ENCODE measurements at places on chromosomes 1 and 21.

DNA sequence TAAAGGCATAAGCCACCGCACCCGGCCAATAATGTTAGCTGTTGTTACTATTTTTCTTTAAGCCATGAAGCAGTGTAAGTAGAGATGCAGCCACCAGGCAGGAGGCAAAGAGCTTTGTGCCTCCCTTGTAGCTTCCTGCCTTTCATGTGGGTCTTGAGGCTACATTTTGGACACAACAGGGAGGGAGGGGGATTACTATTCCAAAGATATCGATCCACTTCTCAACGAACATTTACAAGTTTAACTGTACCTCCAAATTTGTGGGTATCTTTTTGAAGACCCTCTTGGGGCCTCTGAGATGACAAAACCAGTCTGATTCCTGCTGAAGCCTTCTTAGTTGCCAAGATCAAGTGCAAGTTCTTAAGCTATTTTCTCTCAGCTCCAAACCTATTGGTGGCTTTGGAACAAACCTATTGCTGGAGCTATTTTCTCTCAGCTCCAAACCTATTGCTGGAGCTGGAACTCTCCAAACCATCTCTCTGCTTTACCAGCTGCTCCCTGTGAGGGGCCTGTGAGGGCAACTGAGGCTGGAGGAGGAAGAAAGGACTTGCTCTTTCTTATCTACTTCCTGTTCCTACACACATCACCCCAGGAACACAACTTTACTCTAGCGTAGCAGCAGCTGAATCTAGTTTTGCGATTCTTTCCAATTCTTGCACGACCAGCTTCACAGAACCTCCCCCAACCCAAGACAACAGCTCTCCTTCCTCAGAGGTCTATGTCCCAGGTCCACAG lies 16.1 kb upstream of the RCAN3 start:
- DNase-seq = no peak

DNA sequence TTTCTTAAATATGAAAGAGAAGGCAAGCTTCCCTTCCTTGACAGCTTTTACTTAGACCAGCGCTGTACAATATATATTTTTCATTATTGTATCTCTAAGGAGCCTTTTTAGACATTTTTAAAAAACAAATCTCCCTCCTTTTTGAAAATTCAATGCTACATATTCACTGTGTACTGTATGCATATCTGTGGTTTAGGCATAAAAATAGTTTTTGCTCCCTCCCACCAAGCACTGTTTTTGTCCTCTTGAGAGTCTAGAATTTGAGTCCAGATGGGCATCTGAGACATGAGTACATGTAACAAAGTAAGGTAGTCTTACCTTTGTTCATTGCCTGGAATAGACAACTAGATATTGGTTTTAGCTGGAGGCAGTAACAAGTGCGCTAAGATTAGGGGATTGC lies 488.5 kb upstream of the RUNX1 start:
- DNase-seq = no peak

- no peak for DNase-seq
Measured at GRCh38 chr1:153661111-153661708, 2.7 kb downstream of the SNAPIN start.

GRCh38 chr1:116092752-116093489 lies 18.3 kb upstream of the MAB21L3 start:
- DNase-seq = no peak

DNA sequence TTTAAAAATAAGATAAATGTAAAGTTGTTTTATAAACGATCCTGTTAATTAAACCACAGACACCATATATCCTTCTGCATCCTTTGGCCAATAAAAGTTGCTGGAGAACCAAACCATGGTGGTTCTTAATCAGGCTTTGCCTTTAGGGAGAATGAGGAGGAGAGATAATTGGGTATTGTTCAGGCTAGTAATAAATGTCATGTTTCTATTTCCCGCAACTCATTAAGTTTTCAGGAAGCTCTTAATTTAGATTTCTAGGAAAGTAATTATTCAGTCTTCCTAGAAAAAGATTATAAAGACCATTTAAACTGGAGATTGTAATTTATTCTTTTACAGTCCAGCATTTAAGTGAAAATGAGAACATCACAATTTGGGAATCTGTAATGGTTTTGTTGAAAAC lies 34.5 kb downstream of the RAB4A start:
- no peak for DNase-seq

DNA sequence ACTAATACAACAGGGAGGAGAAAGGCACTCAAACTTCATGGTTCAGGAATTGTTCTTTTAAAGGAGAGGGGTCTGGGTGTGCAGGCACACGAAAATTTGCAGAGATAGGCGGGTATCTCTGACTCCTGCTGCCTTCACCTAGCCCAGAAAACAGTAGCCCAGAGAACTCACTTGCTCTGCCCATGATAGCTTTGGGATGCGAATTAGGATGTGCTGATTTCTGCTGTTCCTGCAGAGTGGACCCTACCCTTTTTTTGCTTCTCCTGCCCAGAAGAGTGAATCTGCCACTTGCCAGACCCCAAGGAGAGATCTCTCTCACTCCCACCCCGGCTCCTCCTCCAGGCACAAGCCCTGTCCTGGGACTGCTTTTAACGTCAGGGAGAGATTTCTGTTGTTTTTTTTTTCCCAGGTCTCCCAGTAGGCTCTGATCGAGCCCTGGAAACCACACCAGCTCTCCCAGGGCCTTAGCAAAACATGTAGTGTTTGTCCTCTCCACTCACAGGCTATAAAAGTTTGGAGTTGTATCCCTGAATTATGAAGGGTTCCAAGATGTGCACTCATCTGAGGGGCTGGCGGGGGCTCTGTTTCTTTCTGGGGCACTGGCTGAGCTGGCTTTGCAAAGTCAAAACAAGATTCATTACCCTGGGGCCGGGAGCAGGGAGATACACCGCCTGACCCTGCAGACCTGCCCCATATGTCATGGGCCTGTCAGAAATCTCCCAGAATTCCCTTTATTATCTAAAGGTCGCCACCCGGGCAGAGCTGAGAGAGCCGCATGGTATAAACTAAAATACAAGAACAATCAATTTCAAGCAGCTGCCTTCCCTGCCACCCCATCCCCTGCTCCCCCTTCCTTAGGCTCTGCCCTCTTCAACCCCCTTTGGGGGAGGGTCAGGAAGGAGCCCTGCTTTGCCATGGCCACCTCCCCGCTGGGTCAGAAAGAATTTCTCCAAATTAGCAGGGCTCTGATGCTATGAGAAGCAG lies 17.9 kb downstream of the PLXNA2 start:
- no peak for DNase-seq

GRCh38 chr1:35873243-35873750 lies 9.7 kb upstream of the AGO1 start:
- DNase-seq = no peak

GRCh38 chr1:245036102-245036501 lies 118.7 kb upstream of the KIF26B start:
- DNase-seq = no peak

DNA sequence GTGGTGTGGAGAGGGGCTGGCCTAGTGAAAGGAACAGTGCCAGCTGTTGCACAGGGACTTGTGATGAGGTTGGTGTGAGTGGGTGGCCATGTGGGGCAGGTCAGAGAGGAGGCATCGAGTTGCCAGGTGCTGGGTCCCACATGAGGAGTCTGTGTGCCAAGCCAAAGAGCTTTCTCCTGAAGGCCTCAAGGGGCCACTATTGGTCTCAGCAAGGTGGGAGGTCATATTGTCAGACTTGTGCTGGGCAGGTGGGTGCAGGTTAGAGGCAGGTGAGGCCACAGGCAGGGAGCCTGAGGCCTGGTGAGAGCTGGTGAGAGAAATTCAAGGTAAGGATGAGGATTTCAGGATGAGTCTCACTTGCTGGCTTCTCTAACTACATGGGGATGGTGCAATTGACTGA lies 256.8 kb downstream of the DISC1 start:
- DNase-seq = no peak

- DNase-seq = peak; percentile 81
Measured at GRCh38 chr1:154791292-154792166, 78.6 kb downstream of the KCNN3 start.

- no peak for DNase-seq
Measured at GRCh38 chr1:87826681-87827251, 498.1 kb downstream of the LMO4 start.

DNA sequence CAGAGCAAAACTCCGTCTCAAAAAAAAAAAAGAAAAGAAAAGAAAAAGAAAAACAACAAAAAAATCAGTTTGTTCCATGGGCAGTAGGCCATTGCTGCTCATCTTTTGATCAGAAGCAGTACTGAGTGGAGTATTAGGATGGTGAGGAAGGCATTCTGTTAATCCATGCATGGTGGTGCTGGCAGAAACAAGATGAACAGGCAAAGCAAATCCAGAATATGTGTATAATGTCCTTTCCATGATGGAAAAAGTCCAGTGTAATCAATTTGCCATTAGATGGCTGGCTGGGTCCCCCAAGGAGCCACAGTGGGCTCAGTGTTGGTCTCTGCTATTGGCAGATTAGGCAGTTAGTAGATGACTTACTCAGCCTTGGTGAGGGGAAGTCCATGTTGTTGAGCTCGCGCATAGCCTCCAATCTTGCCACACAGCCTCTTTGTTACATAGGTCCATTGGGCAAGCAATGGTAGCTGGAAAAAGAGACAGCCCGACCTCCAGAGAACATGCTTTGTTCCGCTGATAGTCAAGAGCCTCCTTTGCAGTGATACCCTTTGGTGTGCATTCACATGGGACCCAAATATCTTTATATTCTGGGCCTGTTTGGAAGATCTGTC lies 23.3 kb downstream of the H3-3A start:
- DNase-seq = no peak

GRCh38 chr21:37767984-37768383 lies 148.3 kb downstream of the KCNJ6 start:
- DNase-seq = no peak

GRCh38 chr1:226825037-226825745 lies 45.2 kb upstream of the PSEN2 start:
- no peak for DNase-seq

- no peak for DNase-seq
Measured at GRCh38 chr21:41653954-41654491, 112.8 kb downstream of the RIPK4 start.

GRCh38 chr1:212488436-212489283 lies 55.9 kb downstream of the NENF start:
- no peak for DNase-seq

- no peak for DNase-seq
Measured at GRCh38 chr1:50155541-50155940, 46.8 kb downstream of the ELAVL4 start.

GRCh38 chr1:77322061-77322900 lies 40.5 kb downstream of the AK5 start:
- DNase-seq = no peak

- DNase-seq = no peak
Measured at GRCh38 chr1:109994654-109995053, 10.1 kb downstream of the AHCYL1 start.

GRCh38 chr1:187143783-187144182 lies 315.0 kb downstream of the PLA2G4A start:
- no peak for DNase-seq

DNA sequence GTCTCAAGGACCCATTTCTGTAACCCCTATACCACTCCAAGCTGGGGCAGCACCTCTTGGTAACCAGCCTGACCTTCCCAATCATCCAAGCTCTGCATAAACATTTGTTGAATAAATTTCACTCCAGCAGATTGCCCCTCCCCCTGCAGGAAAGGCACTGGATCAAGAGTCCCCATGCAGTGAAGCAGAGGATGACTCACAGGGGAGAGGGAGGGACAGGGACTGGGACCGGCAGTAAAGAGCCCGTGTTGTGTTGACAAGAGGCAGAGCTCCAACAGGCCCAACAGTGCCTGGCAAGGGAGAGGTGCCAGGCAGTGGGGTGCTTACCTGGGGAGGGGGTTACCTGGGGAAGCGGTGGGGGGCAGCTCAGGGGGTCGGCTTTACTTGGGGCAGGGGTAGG lies 32.3 kb downstream of the SLC9A1 start:
- no peak for DNase-seq

DNA sequence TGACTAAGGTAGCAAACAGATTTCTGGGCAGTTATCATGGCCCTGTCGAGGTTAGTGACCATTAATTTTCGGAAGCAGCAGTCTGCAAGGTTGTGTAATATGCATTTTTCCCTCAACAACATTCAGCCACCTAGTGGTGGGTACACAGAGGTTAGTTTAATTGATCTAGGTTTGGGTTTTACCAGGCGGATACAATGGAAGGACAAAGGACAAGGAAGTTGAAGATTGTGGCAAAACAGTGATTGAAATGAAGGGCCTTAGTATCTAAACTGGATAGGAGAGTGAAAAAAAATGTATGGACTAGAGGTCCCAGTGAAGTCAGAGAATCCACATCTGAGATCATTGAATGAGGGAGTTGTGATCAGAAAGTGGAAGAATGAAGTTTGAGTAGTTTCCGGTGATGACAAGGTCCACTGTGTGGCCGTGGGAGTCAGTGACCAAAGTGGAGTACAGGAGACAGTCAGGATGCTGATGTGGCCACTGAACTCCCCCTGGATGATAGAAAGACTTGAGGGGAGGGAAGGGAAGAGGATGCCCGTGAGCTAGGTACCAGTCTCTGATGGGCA lies 2.8 kb downstream of the ARMH1 start:
- no peak for DNase-seq

DNA sequence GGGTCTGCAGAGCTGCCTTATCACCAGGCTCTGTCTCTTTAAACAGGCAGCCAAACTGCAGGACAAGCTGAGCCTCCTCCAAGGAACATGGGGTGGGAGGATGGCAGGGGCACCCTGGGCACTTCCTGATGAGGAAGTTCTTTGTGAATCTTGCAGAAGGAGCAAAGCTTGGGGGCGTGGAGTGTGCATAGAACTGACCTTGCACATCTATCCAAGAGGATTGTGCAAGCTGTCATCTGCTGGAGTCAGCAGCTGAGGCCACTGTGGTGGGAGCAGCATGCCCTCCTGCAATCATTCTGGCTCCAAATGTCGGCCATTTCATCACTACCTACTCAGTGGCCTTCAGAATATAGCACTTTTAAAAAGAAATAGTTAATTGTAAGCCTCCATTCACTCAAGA lies 182.2 kb downstream of the AJAP1 start:
- DNase-seq = no peak

DNA sequence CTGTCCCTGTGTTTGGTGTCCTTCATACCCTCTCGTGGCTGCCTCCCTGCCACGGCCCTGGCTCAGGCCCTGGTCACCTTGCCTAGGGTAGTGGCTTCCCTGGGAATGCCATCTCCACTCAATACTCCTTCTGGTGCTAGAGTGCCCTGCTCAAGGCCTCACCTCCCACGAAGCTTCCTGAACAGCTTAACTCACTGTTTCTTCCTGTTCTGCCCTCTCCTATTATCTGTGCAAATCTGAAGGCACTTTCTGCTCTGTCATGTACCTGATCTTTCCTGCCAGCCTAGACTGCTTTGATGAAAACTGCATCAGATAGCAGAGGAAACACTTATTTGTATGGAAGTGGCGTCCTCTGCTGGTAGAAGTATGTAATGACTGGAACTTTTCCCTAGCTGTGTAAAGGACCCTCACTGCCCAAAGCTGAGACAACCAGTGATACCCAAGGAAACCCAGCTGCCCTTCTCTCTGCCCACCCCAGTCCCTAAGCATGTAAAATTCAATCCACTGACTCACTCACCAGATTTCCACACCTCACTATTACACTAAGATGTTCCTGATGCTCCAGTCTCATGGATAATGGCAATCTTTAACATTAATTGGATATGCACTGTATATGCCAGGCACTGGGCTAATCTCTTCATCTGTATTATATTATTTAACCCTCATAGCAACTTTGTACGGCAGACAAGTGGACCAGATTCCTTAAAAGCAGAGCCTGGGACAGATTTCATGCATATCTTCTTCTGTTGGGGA lies 36.2 kb upstream of the BTG2 start:
- DNase-seq = no peak

- DNase-seq = no peak
Measured at GRCh38 chr1:244964112-244964971, 100.0 kb upstream of the HNRNPU start.

- DNase-seq = peak; percentile 59
Measured at GRCh38 chr1:228166170-228166936, 749 bp downstream of the IBA57 start.
